IPS-NIHi11 (cell line): ENCODE measurements at places on chromosomes 11 and 22.
A peak's percentile ranks its signal among the peaks of the same experiment; 100 is the strongest.

- DNase-seq: no peak
These were observed 97.2 kb downstream of the TRAF6 start for GRCh38 chr11:36412781-36413383.

DNA sequence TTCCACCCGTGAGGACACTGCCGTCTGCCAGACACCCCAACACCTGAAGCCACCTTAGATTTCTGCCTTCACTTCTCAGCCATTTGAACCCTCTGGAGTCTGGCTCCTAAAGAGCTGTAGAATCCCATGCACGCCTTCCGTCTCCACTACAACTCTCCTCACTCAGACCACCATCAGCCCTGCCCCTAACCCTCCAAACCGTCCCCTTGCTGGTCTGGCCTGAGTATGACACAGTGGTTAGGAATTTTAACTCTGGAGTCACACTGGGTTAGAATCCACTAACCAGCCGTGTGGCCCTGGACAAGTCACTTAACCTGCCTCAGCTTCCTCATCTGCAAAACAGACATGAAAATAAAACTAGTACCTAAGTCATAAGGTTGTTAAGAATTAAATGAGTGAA lies 3.0 kb downstream of the CNIH2 start:
- DNase-seq: no peak

DNA sequence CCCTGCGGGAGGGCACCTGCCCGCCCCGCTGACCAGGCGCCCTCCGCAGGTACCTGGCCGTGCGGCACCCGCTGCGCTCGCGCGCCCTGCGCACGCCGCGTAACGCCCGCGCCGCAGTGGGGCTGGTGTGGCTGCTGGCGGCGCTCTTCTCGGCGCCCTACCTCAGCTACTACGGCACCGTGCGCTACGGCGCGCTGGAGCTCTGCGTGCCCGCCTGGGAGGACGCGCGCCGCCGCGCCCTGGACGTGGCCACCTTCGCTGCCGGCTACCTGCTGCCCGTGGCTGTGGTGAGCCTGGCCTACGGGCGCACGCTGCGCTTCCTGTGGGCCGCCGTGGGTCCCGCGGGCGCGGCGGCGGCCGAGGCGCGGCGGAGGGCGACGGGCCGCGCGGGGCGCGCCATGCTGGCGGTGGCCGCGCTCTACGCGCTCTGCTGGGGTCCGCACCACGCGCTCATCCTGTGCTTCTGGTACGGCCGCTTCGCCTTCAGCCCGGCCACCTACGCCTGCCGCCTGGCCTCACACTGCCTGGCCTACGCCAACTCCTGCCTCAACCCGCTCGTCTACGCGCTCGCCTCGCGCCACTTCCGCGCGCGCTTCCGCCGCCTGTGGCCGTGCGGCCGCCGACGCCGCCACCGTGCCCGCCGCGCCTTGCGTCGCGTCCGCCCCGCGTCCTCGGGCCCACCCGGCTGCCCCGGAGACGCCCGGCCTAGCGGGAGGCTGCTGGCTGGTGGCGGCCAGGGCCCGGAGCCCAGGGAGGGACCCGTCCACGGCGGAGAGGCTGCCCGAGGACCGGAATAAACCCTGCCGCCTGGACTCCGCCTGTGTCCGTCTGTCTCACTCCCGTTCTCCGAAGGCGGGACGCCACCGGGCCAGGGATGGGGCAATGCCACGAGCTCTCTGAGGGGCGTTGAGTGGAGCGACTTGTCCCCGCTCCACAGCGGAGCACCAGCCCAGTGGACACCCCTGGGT lies 1.8 kb downstream of the GALR3 start:
- peak; percentile 88 for DNase-seq

- no peak for DNase-seq
These were observed 294.4 kb downstream of the MN1 start for GRCh38 chr22:27507111-27507611.

- DNase-seq: no peak
These were observed 30.0 kb upstream of the FAR1 start for GRCh38 chr11:13638422-13638821.

GRCh38 chr11:12087075-12088004 lies 23.1 kb upstream of the MICAL2 start:
- no peak for DNase-seq

GRCh38 chr11:97702951-97703350 lies 1313.1 kb downstream of the JRKL start:
- DNase-seq: no peak

DNA sequence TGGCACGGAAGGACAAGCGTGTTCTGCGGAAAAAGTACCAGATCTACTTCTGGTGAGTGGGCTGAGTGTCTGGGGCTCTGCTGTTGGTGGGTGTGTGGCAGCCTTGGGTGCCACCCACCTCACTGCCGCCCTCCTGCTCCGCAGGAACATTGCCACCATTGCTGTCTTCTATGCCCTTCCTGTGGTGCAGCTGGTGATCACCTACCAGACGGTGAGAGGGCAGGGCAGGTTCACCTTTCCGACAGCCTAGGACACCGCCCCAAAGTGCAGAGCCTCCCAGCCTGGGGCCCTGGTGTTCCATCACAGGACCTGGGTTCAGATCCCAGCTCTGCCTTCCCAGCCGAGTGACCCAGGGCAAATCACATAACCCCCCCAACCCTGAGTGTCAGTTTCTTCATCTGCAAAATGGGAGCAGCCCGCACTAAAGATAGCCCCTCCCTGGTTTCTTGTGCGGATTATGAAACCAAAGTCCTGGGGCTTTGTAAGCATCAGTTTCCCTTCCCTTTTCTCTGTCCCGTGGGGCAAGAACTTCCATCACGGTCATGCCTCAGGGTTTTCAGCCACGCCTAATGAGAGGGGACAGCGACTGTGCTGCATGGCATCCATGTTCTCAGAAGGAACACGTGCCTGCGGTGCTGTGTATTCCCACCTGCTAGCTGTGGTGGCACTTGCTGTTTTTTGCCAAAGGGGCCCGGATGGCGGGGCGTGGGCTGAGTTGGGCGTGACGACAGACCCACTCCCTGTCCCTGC lies 9.8 kb upstream of the TAGLN start:
- no peak for DNase-seq

DNA sequence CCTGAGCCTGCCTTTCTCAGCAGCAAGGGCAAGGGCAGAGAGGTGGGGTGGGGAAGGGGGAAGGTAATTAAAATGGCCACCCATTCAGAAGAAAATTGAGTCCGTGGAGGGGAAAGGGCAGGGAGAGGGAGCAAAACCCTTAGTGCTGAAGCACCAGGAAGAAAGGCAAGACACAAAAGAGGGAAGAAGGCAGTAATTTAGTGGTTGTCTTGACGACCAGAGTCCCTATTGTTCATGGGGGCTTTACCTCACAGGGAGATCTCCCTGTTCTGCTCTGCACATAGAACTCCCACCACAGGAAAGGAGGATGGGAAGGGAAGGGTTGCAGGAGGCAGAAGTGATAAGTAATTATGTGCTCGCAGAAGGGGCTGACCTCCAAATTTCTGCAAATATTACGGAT lies 23.4 kb downstream of the SNX19 start:
- DNase-seq: peak; percentile 31

- no peak for DNase-seq
These were observed 10.1 kb upstream of the BLID start for GRCh38 chr11:122126024-122126688.

GRCh38 chr22:42742940-42743339 lies 22.3 kb upstream of the A4GALT start:
- DNase-seq: peak; percentile 91

- DNase-seq: peak; percentile 63
These were observed 17.0 kb upstream of the PSMA1 start for GRCh38 chr11:14537134-14537599.

DNA sequence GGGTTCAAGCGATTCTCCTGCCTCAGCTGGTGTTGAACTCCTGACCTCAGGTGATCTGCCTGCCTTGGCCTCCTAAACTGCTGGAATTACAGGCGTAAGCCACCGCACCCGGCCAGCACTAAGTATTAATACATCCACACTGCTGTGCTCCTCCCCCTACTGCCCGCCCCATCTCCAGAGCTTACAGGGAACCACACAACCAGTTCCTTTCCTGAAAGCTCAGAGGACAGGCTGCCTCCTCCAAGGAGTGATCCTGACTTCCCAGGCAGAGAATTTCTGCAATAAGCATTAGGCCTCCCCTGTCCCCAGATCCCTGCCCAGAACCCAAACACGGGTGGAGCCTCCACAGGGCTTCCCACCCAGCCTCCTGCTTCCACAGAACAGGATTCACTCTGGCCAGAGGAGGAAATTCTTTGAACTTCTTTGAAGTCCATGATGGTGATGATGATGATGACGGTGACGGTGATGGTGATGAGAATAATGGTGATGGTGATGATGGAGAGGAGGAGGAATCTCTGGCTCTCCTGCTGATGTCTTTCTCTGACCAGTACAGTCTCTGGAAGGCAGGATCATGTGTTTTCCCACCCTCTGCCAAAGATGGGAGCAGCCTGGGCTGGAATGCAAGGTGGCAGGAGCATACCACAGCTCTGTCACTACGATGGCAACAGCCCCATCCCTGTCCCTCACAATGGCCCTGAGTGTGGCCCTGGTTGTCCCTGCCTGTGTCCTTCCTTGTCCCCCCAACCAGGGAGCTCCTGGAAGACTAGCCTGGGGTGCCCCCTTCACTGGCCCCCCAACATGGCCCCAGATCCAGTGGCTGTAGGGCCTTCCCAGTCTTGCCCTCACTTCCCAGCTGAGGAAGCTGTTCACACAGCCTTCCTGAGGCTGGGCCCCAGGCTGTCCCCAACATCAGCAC lies 33.5 kb upstream of the CSNK1E start:
- DNase-seq: peak; percentile 8

DNA sequence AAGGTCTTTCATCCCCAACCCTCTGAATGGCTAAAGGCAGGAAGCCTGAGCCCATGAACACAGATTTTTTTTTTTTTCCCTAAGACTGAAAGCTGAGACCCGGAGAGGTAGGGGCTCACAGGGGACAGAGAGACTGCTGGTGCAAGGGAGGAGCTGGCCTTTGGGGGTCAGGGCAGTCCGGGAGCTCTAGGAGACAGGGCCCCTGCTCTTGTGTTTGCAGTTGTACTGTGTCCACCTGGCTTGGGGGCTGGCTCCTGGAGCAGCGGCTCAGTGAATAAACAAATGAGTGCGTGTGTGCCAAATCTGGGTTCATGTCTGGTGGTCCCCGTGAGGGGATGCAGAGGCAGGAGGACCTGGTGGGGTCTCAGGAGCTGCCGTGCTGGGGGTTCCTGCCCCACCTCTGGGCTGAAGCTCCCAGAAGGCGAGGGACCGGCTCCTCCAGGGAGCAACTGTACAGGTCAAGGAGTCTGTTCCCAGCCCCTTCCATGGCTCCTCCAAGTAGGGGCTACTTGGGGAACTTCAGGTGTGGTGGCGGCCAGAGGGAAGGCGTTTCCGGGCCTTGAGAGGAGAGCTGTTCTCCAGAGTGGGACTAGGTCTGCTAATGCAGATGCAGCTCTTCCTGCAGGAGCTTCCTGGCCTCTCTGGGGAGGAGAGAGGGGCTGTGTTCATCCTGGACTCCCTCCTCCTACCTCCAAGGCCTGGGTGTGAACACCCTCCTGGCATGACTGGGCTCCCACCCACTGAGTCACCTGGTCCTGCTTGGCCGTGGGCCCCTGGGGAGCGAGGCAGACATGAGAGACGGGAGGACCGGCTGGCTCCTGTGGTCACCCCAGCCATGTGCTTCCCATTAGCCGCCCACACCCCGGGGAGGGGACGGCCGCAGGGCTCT lies 57.6 kb downstream of the FBXO7 start:
- DNase-seq: peak; percentile 55

- DNase-seq: no peak
These were observed 136.0 kb upstream of the ARHGAP42 start for GRCh38 chr11:100550912-100551632.

DNA sequence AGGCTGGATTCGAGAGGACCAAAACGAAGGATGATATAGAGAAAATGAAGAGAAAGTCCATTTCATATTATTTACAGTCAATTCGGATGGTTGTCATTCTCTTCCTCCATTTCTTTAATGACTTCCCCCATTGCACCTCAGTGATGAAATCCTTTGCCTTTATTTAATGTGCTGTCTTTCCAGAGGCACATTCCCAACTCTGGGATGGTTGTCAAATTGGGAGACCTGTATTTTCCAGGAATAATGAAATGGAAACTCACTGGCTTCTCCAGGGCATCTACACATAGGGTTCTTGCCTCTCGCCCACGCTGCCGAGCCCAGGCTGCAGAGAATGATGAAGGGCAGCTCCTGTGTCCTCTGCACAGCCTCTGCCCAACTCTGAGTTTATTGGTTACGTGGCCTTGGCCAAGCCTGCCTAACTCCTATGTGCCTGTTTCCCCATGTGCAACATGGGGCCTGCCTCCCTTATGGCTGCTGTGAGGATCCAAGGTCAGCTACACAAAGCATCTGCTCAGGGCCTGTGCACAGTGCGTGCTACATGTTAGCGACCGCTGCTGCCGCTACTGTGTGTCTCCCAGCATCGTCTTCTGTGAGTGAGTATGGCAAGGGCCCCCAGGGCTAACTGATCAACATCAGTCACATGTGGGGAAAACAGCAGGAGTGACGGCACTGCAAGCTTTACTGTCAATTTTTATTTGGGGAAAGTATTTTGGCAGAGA lies 81.5 kb upstream of the BID start:
- DNase-seq: no peak

GRCh38 chr22:26585104-26585790 lies 4.7 kb downstream of the TPST2 start:
- DNase-seq: no peak
